Dermis lymphatic vessel endothelial cell (primary cell): ENCODE measurements at places on chromosomes 5 and 9. TPM values are rescaled to one million over a fixed set of nuclear protein-coding genes. Genes with fewer than 3 reads are reported as not detected.

Gene PCDHB12
- total RNA-seq, result 0.33 and 0.60 TPM in 2 replicates

Gene WNT8A
- total RNA-seq, result not detected in 2 replicates

Gene TMEM252
- total RNA-seq, result 0.11 TPM in 1 of 2 replicates, not detected in the other

Gene CD180
- total RNA-seq, result under 0.01 TPM in 2 replicates

Gene KIF24
- 0.86 and 0.87 TPM in 2 replicates for total RNA-seq

Gene FNBP1
- 79.2 and 91.4 TPM in 2 replicates for total RNA-seq

Gene ECM2
- under 0.01 TPM in 1 of 2 replicates, not detected in the other for total RNA-seq

Gene MLLT3
- total RNA-seq, result 4.1 and 10.6 TPM in 2 replicates

Gene F2RL2
- total RNA-seq, result under 0.01 and 0.11 TPM in 2 replicates

Gene IRX1
- under 0.01 TPM in 1 of 2 replicates, not detected in the other for total RNA-seq

Gene CNTLN
- total RNA-seq, result 6.5 and 8.8 TPM in 2 replicates

Gene SLC4A9
- total RNA-seq, result not detected in 2 replicates
